ENCODE measurements at places on chromosomes 7 and 10.

DNA sequence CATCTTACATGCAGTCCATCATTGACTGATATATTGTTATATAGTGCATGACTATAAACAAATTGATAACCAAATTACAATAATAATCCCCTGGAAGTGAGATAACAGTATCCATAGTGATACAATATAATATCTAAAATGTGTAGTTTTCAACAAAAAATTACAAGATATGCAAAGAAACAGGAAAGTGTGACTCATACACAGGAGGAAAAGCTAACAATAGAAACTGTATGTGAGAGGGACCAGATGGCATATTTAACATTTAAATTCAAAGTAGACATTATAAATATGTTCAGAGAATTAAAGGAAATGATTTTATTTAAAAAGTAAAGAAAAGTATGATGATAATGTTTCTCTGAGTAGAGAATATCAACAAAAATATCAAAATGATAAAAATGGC, 8.0 kb downstream of the OR9A2 start:
- DNase-seq = no peak

GRCh38 chr10:29257784-29258135, 31.1 kb upstream of the LYZL1 start:
- DNase-seq = no peak

GRCh38 chr10:113849946-113850345, 3.9 kb downstream of the DCLRE1A start:
- DNase-seq = no peak

DNA sequence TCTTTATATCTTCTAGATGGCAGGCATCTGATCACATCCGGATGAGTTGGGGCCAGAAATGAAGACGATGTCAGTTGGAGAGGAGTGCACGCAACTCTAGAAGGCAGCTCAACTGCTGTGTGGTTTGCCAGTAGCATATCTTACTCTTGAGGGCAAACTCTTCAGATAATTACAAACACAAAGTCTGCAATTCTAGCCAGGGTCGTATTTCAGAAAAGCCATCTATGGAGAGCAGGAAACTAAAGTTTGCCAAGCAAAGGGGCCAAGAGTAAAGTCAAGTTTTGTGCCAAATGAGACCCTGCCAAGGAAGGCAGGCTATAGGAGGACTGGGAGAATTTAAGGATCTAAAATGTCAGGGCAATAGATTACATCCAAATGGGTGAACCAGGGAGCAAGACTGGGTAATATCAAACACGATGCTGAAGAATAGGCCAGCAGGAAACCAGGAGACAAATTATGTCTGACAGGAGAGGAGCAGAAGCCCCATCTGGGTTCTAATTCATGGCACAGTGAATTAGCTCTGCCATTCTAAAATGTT, 312.5 kb upstream of the SEMA3C start:
- DNase-seq = no peak

All from AG09309 (cell line).